Activated T-cell treated with anti-CD3 and anti-CD28 coated beads, Interleukin-2, amount 50 U/mL, for 4 hours (primary cell): ENCODE measurements at places on chromosomes 5 and 9.

- DNase-seq = no peak
These were observed 3.8 kb downstream of the FAM219A start for GRCh38 chr9:34454571-34455065.

DNA sequence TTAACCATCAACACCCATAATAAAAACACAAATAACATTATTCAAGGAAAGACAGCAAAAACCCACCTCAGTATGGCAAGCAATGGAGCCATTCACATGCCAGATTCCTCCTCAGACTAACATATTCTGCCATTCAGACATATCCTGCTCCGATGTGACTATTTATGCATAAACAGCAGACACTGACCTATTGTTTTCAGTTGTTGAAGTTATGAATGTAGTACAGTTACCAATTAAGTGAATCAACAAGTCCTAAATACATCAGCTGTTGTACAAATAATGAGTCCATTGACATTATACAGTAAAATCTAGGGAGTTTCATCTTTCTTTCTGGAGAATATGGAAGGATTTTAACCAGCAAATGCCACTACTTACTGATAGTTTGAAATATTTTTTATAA is 131.7 kb downstream of the DENND1A start:
- DNase-seq = no peak

- no peak for DNase-seq
These were observed 6.7 kb downstream of the KCNIP1 start for GRCh38 chr5:170510559-170510958.

GRCh38 chr9:7901621-7902020 is 102.0 kb upstream of the DMAC1 start:
- no peak for DNase-seq

DNA sequence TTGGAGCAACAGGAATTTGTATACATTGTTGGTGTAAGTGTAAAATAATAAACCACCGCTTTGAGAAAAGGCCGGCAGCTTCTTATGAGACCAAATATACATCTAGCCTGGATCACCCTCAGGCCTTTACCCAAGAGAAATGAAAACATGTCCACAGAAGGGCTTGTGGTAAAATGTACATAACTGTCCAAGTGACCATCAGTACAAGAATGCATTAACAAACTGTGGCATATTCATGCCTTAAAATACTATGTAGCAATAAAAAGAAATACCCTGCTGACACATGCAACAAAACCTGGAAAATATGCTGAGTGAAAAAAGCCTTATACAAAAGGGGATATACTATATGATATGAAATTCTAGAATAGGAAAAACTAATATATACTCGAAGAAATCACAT is 311.9 kb upstream of the TRPC7 start:
- DNase-seq = no peak

GRCh38 chr9:7799944-7800285 is 337 bp upstream of the DMAC1 start:
- no peak for DNase-seq

GRCh38 chr5:80569086-80569960 is 757 bp downstream of the ANKRD34B start:
- no peak for DNase-seq

DNA sequence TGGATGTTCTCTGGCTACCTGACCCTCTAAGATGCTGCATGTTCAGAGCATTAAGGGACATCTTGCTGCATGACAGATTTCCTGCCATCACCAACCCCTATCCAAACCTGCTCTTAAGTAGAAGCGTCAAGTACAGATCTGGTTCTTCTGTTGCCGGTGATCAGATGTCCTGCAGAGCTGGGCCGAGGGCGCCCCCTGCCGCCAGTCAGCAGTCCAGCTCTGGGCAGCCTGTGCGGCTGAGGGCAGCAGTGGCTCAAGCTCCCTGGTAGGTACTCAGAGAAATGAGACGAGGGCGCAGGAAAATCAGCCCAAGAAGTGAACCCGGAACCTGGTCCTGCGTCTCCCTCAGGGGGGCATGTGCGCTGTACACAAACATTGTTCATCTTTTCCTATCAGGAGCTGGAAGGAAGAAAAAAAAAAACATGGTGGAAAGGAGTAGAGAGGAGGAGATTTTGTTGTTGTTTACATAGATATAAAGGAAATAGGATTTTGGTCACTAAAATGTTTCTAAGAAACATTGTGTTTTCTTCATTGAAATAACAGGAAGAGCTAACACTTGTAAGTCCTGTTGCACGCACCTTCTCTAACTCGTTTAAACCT is 95.8 kb downstream of the CFAP90 start:
- DNase-seq = no peak

- DNase-seq = no peak
These were observed 536 bp upstream of the PPIC start for GRCh38 chr5:123037104-123037418.

DNA sequence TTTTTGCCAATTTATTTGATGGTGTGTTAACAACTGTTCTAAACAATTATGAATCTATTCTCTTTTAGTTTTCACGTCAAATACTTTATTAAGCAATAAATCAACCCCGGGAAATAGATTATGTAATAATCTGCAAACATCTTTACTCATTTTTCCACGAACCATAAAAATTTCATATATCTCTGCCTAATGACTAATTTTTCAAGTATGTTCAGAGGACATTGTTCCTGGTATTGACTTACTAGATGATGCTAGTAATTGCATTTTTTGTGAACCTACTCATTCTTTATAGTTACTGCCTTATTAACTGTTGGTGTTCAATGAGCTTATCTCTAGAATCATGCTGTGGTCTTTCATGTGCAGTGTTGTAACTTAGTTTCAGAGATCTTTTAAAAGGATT is 41.0 kb upstream of the FBN2 start:
- DNase-seq = no peak

GRCh38 chr9:20962536-20963225 is 68.8 kb downstream of the HACD4 start:
- DNase-seq = no peak

GRCh38 chr5:158026304-158027031 is 167.5 kb upstream of the CLINT1 start:
- DNase-seq = no peak

GRCh38 chr5:127031147-127031862 is 947 bp upstream of the MARCHF3 start:
- DNase-seq = peak; percentile 8

DNA sequence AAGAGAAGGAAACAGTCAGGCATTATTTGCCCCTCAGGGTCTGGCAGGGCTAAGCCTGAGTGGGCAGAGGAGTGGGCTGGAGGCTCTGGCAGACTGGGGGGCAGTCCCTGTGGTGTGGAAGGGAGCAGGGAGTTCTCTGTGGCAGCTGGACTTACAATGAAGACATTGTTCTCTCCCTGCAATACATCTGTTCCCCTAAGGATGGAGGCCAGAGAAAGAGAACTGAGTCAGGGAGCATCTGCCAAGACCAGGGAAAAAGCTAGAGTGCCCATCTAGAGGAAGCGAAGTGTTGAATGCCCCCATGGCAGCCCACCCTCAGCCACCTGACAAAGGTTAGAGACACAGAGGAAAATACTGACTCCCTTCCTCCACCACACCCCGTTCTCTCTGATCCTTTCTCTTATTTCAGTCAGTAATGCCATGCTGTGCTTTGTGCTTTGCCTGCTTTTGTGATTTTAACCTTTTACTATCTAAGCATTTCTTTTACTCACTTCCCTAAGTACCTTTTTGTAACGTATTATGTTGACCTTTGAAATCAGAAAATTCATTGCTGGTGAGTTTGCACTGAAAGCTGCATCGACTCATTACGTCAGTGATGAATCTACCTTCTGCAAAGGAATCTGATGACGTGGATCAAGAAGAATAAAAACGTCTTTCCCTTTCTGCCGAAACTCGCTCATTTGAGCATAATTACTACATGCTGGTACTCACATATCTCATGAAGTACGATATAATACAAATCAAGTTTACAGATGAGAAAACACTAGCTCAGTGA is 76.0 kb downstream of the ACTL7B start:
- no peak for DNase-seq

DNA sequence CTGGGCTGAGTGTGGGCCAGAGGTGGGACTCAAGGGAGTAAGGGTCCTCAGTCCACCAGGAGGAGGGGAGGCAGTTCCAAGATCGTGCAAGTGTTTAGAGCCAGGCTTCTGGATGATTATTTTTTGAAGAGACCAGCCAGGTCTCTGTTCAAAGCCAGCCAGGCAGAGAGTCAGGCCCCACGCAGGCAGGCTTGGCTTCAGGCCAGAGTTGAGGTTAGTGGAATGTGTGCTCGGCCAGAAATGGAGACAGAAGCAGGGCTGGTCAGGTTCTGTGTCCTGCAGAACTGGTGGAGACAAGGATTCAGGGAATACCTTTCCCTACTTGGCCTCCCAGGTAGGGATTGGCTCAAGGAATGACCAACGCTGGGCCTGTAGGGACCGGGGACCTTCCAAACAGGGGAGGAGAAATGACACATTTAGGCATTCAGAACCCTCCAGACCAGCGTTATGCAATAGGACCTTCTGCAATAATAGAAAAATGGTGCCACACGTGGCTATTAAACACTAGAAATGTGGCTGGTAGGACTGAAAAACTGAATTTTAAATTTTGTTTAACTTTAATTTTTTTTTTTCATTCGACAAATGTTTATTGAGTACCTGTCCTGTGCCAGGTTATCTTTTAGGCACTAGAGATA is 106.2 kb downstream of the CMYA5 start:
- no peak for DNase-seq

- peak; percentile 17 for DNase-seq
These were observed 156.3 kb upstream of the IER5L start for GRCh38 chr9:129334105-129334935.

DNA sequence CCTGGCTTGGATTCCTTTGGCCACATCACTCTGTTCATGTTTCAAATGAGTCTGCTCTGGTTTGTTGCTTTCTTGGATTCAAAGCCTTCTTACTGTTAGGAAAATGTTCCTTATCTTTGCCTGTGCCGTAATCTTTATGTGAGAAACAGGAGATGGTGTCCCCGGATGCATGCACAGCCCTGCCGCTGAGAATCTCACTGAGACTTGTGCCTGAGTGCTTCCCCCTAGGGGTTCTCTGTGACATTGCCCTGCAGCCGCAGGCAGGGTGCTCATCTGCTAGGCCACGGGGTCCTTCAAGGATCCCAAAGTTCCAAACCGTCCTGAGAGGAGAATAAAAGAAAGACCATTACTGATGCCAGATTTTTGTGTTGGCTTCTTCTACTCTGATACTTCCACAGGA is 81.4 kb upstream of the ANKRD55 start:
- no peak for DNase-seq

DNA sequence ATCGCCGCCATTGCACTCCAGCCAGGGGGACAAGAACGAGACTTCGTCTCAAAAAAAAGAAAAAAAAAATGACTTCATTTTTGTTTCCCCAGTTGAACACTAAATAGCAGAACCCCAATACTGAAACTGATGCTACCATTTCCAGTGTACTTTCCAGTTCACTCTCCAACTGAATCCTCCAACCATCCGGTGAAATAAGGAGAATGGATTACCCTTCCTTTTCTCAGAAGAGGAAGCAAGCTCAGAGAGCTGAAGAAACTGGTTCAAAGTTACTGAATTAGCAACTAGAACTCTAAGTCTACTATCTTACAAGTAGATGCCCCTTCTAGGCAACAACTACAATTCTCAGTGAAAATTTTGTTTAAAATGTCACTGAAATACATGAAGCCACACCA is 3.9 kb downstream of the FAM13B start:
- no peak for DNase-seq

- DNase-seq = no peak
These were observed 26.8 kb downstream of the AMBP start for GRCh38 chr9:114051281-114051680.

- DNase-seq = no peak
These were observed 201.7 kb upstream of the ACTBL2 start for GRCh38 chr5:57684299-57684702.

DNA sequence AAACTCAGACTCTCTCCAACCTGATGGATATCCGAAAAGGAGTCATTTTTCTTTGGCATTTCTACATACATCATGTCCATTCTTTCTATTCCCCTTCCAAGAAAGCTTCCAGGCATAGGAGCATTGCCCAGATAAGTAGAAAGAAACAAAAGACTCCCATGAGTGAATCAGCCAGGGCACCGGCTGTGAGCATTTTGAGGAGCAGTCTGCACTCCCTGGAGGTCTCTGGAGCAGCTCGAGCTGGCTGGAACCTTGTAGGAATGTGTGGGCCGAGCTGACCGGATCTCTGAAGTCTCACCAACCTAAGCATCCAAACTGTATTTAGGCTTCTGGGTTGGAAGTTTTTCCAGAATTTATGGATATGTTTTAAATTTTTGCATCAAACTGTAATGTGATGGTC is 161.4 kb upstream of the TRPC7 start:
- DNase-seq = no peak

DNA sequence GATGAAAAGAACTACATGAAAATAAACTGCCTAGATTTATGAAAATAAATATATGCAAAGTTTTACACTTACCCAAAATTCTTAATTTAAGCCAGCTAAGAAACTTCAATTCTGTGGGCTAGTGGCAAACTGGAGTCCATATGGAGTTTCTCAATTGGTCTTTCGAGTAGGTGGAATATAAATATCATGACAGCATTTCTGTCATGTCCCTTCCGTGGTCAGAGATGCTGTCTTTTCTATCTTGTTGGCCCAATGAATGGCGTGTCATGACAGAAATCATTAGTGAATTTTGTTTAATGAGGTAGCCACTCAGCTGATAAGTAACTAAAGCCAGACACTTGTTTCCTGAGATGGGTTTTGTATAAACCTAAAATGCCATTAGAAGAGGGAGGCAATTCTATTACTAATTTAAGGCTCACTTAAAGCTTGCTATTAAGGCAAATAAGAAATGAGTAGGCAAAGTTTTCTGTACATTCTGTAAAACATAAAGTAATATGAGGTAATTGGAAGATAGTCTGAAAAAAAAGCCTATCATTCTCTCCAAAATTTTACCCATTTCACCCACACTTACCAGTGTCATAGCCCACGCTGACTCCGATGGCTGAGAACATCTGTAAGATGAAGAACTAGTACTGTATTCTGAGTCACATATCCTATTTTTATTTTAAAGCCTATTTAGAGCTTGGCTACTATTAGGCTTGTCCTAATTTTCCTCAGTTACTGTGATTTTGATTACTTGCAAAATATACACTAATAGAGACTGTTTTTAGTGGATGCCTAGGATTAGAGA is 419.3 kb upstream of the MEF2C start:
- no peak for DNase-seq

DNA sequence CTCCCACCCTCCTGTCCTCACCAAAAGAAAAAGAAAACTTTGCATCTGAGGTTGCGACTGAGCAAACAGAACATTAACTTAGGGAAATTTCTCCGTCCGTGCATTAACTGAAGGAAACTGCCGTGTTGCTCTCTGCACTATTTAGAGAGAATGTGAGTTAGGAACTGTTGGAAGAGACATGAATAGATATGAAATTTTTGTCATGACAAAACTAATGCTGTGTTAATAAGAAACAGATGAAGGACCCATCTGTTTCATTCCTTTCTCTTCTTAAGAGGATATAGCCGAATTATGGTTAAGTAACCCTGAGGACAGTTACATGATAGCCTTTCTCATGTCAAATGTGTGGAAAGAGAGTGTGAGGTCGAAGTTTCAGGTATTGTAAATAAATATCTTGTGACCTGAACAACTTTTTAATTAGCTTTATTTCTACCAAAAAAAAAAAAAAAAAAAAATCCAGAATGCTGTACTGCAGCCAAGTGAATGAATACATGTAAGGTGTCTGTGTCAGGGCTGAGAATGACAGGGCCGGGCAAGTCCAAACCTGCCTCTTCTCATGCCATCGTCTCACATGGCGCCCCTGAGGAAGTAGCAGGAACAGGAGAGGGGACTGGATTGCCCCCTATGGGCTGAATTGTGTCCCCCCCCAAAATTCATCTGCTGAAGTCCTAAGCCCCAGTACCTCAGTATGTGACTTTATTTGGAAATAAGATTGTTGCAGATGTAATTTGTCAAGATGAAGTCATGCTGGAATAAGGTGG is 35.6 kb upstream of the ANKRD33B start:
- DNase-seq = no peak

- DNase-seq = peak; percentile 43
These were observed 82.2 kb upstream of the IL12B start for GRCh38 chr5:159412284-159413046.
